NCI-H446 (cell line): ENCODE measurements at places on chromosomes 3 and 15.

DNA sequence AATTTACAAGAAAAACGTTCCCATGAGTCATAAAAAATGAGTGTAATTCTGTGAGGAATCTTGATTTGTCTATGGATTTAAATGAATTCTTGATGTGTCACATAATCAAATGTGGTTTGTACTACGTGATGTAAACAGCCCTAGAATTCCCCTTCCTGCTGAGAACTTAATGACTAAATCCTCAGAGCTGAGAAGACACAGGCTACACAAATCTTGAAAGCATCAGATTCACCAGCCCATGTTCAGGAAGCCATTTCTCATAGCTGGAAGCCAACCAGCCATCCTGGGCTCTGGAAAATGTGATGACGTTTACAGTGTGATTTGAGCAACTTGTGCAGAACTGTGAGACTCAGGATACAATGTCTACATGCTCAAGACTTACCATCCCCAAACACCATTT is 193.7 kb upstream of the MME start:
- DNase-seq = no peak

- DNase-seq = no peak
Observed at GRCh38 chr3:24086206-24086605, 141.1 kb downstream of the NR1D2 start.

DNA sequence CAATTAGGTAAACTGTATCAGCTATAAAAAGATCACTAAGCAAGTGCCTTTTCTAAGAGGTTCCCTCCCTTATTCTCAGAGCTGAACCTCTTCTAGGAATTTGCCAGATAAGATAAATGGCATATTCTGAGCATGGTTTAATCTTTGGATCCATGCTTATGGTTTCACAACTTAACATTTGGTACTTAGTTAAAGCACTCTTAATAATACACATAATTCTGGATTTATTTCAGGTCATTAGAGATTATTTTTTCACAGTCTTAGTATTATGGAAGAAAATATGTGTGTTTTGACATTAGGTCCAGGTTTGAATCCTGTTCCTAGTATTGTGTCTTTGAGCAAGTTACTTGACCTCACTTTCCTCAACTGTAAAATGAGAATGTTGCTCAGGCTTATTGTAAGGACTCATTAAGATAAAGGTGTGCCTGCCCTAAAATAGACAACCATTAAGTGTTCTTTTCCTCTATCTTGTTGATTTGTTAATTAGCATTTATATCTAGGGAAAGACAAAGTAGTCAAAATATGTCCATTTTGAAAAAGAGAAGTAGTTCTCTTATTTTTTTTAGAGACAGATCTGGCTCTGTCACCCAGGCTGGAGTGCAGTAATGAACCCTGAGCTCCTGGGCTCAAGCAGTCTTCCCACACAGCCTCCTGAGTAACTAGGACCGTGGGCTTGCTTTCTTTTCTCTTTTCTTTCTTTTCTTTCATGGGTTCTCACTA is 43.4 kb downstream of the TSC22D2 start:
- DNase-seq = no peak

- peak; percentile 23 for DNase-seq
Observed at GRCh38 chr15:31338318-31338878, 11.8 kb downstream of the KLF13 start.

DNA sequence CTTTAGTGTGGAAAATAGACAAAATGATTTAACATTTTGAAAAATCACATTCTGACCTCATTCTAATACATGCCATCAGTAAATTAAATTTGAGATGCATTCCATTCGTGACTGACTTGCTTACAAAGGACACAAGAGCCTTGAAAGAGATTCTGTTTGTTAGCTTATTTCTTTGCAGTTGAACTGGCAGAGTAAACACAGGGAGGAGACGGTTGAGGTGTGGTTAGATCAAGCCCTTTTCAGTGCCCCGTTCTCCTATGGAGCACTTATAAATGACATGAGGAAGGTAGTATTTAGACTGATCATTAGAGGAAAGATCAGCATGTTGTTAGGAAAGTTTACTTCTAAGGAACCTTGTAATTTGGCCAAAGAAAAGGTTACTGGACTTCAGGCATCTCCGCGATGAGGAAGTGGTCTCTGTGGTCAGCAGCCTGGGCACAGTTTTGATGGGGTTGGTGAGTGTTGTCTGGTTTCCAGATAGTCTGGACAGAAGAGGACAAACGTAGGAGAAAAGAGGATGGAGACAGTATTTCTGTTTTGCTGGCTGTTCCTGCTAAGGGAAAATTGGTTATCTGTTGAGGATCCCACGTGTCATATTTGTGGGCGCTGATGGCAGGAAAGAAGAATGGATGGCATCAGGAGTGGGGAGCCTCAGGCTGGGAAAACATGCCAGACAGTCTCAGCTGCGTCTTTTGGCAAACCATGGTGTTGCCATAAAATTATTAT is 328.9 kb upstream of the TBL1XR1 start:
- no peak for DNase-seq

DNA sequence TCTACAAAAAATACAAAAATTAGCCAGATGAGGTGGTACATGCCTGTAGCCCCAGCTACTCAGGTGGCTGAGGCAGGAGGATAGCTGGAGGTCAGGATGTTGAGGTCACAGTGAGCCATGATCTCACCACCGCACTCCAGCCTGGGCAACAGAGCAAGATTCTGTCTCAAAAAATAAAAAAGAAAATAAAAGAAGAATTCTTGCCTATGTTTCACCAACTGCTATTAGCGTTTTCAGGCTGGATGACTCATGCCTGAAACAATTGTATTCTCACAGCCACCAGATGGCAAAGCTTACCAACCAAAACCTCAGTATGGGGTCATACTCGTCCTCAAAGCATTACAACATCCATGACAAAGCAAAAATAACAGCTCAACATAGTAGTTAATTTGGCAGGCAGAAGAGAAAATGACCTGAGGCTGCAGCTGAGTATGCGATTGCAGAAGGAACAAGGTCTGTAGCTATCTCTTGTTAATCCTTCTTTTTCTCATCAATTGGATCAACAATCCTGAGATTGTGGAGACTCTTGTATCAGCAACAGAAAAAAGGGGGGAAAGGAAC is 52.2 kb downstream of the TP53BP1 start:
- peak; percentile 74 for DNase-seq

DNA sequence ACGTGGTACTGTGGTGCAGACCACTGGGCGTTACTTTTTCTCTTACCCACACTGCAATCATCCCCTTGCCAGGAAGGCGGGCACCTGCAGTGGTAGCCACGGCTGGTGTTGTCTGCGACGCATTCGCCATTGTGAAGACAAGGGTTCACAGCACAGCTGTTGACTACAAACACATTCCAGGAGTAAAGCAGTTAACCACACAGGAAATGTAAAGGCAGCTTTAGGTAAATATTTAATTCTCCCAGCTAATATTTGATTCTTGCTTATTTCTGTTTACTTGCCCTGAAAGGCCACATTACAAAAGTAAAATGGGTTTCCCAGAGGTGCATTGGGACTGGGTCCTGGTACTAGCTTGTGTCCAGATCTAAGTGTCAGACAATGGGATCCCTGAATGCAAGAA is 45.4 kb downstream of the HEG1 start:
- no peak for DNase-seq

- DNase-seq = no peak
Observed at GRCh38 chr3:42128526-42128925, 37.4 kb downstream of the TRAK1 start.

- peak; percentile 96 for DNase-seq
Observed at GRCh38 chr3:141241616-141242376, 10.2 kb downstream of the PXYLP1 start.

DNA sequence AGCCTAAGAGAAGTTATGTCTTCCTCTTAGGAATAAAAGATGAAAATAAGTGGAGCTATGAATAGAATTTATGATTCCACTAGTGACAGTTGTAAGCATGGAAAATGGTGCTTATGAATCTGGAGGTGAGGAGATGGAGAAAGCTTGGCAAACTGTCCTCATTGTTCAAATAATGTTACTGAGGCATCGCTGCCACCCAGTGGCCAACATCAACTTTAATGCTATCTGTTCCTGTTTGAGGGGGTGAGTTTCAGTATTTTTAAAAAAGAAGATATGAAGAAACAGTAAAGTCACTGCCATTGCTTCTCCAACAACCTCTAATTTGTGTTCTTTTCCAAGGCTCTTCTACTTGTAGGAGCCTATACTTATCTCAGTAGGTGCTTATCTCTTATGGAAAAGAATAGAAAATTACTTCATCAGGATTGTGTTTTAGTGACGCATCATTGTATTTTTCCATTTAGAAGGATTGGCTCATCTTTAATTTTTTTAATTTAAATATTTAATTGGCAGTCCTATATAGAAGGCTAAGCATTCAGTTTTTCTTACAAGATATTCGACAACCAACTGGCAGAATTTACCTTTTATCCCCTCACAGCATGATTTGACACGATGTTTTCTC is 260.4 kb upstream of the P2RY1 start:
- DNase-seq = no peak

- DNase-seq = no peak
Observed at GRCh38 chr3:64379221-64379620, 154.0 kb upstream of the PRICKLE2 start.

DNA sequence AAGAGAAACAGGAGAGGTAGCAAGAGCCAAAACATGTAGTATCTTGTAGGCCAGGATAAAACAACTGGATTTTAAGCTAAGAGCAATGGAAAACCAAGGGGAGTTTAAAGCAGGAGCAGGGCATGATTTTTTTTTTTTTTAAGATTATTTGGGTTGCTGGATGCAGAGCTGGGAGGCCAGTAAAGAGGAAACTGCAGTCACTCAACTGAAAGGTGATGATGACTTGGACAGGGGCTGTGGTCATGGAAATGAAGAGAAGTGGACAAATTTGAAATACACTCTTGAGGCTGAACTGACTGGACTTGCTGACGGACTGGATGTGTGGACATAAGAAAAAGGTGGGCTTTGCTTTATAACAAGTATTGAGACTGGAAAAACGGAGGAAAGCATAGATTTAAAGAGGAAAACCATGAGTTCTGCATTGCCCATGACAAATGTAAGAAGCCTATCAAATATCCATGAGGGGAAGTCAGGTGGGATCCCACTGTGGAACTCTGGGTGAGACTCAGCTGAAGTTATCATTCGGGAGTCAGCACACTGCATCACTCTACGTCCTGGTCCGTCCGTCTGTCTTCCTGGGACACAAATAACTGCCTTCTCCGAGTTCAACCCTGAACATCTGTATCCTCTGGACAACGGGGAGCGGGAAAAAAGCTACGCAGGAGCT is 688 bp downstream of the XPC start:
- no peak for DNase-seq

DNA sequence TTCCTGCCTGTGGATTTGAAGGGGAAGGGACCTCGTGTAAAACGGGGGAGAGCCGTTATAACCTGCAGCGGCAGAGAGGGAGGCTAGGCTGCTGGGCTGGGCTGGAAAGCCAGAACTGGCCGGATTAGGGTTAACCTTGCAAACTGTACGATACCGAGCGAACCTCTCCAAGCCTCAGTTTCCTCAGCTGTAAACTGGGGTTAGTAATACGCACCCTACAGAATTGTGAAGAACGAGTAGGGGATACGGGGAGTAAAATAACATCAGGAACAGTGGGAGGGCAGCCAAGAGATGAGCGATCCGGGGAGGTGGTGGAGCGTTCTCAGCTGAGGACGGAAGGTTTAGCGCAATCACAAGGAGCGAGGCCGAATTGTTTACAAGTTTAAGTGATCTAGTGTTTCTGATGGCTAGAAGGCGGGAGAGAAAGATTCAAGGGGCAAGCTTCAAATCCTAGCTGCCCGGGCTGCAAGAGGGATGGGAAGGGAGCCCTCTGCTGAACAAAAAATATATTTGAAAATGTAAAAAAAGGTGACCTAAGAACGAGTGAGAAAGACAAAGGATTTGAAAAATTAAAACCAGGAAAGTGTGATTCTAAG is 768 bp upstream of the SEMA5B start:
- peak; percentile 64 for DNase-seq

GRCh38 chr3:8639659-8640000 is 5.0 kb downstream of the SSUH2 start:
- DNase-seq = no peak

GRCh38 chr3:195117978-195118581 is 152.9 kb downstream of the XXYLT1 start:
- no peak for DNase-seq

DNA sequence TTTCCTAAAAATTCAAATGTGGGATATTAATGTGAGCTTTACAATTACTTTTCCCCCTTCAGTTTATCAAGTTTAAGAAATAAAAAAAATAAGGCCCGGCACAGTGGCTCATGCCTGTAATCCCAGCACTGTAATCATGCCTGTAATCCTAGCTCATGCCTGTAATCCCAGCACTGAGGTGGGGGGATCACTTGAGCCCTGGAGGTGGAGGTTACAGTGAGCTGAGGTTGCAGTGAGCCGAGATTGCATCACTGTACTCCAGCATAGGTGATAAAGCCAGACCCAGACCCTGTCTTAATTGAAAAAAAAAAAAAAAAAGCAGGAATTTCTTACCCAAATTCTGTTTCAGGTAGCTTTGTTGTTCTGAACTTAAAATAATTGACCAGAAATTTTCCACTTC is 17.9 kb downstream of the ATP6V1A start:
- no peak for DNase-seq

DNA sequence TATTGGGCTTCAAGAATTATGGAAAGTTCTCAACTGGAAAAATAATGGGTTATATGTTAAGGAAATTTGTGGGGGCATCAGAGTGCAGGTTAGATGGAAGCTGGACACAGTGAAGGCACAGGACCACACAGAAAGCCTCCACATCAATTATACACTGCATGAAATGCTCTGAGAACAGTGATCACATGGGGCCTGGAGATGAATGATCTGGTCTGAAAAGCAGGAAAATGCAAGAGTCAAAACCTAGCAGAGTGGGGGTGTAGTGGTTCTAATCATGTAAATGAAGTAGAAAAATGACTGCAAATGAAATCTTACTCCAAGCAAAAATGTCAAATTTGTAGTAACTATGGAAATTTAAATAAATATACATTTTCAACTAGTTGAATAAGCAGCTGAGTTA is 123.6 kb downstream of the TUSC7 start:
- no peak for DNase-seq

GRCh38 chr3:197901626-197902025 is 48.4 kb upstream of the RPL35A start:
- DNase-seq = no peak

GRCh38 chr3:59456852-59457485 is 407.1 kb upstream of the CFAP20DC start:
- no peak for DNase-seq

DNA sequence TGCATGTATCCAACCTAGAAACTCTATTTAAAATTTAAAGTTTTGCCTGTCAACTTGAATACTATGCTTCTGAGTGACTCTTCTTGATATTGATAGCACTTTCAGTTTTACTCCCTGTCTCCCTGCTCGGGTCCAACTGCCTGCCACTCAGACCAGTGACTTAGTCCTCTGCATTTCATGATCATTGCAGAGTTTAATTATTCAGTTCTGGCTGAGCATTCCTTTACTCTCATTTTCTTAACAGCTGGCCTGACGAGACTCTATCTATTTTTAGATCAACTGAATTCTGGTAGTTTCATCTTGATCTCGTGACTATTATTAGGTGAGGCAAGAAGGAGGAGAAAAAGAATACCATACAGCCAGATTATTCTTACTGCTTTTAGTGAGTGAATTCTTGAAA is 617.4 kb downstream of the SI start:
- DNase-seq = no peak

GRCh38 chr15:24823473-24823872 is 131.3 kb upstream of the SNRPN start:
- DNase-seq = no peak

- DNase-seq = no peak
Observed at GRCh38 chr3:132421832-132422231, 4.5 kb downstream of the DNAJC13 start.
